ENCODE measurements at places on chromosomes 5 and 9.
A peak's percentile ranks its signal among the peaks of the same experiment; 100 is the strongest.

DNA sequence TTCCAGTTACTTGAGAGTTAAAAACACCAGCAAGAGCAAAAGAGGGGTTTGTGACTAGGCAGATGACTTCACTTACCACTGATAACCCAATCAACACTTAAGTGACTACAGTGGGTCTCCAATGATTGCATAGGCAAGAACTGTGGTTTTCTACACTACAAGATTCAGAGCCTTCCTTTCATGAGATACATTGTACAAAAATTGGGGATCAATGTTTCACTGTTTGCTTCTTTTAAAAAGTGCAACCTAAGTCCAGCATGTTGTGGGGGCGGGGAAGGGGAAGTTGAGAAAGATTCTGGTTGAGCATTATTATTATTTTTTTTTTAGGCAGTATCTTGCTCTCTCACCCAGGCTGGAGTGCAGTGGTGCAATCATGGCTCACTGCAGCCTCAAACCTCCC, 3.6 kb downstream of the IQGAP2 start:
- no peak overlapping the region for H3K4me3 ChIP-seq
- no peak overlapping the region for H3K27ac ChIP-seq
- no peak for DNase-seq
- peaks cover 4% of the 10 kb centered on the region for H3K27me3 ChIP-seq
- H3K36me3 ChIP-seq = no peaks in the 10 kb centered on the region

- H3K27me3 ChIP-seq = no peaks in the 10 kb centered on the region
- no peaks in the 10 kb centered on the region for H3K36me3 ChIP-seq
- H3K27ac ChIP-seq = no peak overlapping the region
- no peak overlapping the region for H3K4me3 ChIP-seq
These were observed 12.2 kb downstream of the SPINK1 start for GRCh38 chr5:147819261-147819770.

DNA sequence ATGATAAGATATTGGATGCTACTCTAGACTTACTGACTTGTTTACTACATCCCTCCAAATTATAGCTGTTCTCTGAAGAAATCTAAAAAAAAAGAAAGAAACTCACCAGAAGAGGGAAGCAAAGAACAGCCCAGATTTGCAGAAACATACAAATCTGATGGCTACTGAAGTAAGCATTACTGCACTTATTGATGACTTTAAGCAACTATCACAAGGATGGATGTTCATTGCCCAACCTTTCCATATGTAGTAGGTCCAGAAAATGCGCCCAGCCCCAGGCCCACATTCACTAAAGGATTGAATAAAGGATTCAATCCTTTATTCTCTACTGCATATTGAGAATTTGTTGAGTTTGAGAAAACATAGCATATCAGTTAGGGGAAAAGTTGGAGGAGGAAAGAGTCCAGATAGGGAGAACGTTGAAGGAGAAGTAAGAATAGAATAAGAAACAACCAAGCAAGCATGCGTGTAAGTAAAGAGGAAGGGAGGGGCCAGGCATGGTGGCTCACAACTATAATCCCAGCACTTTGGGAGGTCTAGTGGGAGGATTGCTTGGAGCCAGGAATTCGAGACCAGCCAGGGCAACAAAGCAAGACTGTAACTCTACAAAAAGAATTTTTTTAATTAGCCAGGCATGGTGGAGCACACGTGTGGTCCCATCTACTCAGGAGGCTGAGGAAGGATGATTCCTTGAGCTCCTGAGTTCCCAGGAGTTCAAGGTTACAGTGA, 33.8 kb upstream of the DTWD2 start:
- no peak for DNase-seq
- no peak overlapping the region for H3K27ac ChIP-seq
- no peaks in the 10 kb centered on the region for H3K27me3 ChIP-seq
- H3K4me3 ChIP-seq = no peak overlapping the region
- H3K36me3 ChIP-seq = no peaks in the 10 kb centered on the region

GRCh38 chr5:173238312-173239232, 3.6 kb upstream of the NKX2-5 start:
- no peak overlapping the region for H3K27ac ChIP-seq
- H3K27me3 ChIP-seq = peaks cover 100% of the 10 kb centered on the region
- peaks cover 42% of the 10 kb centered on the region for H3K4me1 ChIP-seq

DNA sequence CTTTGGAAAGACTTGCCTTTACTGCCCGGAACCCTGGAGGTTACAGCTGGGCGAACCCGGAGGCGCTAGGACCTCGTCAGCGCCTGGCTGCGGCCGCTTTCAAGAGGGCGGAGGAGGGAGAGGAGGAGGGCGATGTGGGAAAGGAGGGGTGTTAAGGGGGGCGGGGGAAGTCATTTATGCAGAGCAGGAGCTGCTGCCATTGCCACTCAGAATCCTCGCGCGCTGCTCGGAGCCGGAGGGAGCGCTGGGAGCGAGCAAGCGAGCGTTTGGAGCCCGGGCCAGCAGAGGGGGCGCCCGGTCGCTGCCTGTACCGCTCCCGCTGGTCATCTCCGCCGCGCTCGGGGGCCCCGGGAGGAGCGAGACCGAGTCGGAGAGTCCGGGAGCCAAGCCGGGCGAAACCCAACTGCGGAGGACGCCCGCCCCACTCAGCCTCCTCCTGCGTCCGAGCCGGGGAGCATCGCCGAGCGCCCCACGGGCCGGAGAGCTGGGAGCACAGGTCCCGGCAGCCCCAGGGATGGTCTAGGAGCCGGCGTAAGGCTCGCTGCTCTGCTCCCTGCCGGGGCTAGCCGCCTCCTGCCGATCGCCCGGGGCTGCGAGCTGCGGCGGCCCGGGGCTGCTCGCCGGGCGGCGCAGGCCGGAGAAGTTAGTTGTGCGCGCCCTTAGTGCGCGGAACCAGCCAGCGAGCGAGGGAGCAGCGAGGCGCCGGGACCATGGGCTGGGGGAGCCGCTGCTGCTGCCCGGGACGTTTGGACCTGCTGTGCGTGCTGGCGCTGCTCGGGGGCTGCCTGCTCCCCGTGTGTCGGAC, at the start of gene PCSK5:
PCSK5 (plus strand) TSS at position 202 of the 805 bp plus-strand sequence; CDS start at position 711, 509 bp downstream.
- H3K27me3 ChIP-seq = peaks cover 9% of the 10 kb centered on the region
- H3K36me3 ChIP-seq = no peaks in the 10 kb centered on the region
- peak; percentile 91 for DNase-seq
- peak within 1 kb of the TSS; percentile 74 for H3K4me3 ChIP-seq
- H3K4me1 ChIP-seq = peaks cover 32% of the 10 kb centered on the region

- no peak for DNase-seq
- peaks cover 55% of the 10 kb centered on the region for H3K4me1 ChIP-seq
- no peaks in the 10 kb centered on the region for H3K36me3 ChIP-seq
- peaks cover 4% of the 10 kb centered on the region for H3K27me3 ChIP-seq
- peak overlapping the region; percentile 17 for H3K27ac ChIP-seq
- peak overlapping the region; percentile 61 for H3K4me3 ChIP-seq
These were observed 1.7 kb downstream of the MYORG start for GRCh38 chr9:34374905-34375552.

GRCh38 chr5:129077433-129078075, 17.0 kb upstream of the ISOC1 start:
- DNase-seq = no peak
- no peaks in the 10 kb centered on the region for H3K27me3 ChIP-seq
- H3K4me1 ChIP-seq = no peaks in the 10 kb centered on the region
- no peaks in the 10 kb centered on the region for H3K36me3 ChIP-seq
- H3K4me3 ChIP-seq = no peak overlapping the region
- H3K27ac ChIP-seq = no peak overlapping the region

Data from suprapubic skin (tissue), 4 donors.